Stimulated activated CD8-positive, alpha-beta memory T cell treated with anti-CD3 and anti-CD28 coated beads, Interleukin-12 subunit alpha, Interleukin-12 subunit beta, amount 100 ng/mL, for 4 hours (primary cell): ENCODE measurements at places on chromosomes 2 and 18.

DNA sequence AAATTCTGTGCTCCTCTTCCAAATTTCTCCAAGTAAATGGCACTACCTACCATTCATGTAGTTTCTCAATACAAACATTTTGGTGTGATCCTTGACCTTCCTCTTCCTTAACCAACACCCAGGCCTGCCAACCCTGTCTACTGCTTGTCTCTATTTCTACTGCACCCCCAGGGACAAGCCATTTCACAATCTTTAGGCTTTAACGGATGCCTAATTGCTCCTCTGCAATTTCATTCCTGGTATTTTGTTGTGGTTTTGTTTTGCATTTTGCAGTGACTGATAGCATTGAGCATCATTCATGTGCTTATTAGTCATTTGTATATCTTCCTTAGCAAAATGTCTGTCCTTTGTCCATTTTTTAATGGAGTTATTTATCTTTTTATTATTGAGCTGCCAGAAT lies 10.0 kb downstream of the FAP start:
- no peak for DNase-seq

DNA sequence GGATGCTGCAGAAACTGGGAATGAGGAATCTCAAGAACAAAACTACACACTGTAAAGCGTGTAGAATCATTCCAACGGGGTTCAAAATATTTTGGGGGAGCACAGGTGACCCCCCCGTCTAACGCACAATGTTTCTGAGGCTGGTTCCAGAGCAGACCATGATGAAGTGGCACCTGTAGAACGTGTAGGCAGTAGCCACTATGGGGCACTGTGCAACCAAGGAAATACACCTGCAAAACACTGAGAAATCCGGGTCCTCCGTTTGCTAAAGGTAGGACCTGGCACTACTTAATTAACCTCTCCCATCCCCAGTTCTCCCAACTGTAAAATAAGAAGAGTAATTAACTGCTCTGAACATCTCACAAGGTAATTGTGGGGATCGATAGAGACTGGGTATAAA lies 22.6 kb downstream of the ST6GAL2 start:
- DNase-seq, result no peak

GRCh38 chr2:28400921-28401320 lies 8.3 kb downstream of the FOSL2 start:
- no peak for DNase-seq

DNA sequence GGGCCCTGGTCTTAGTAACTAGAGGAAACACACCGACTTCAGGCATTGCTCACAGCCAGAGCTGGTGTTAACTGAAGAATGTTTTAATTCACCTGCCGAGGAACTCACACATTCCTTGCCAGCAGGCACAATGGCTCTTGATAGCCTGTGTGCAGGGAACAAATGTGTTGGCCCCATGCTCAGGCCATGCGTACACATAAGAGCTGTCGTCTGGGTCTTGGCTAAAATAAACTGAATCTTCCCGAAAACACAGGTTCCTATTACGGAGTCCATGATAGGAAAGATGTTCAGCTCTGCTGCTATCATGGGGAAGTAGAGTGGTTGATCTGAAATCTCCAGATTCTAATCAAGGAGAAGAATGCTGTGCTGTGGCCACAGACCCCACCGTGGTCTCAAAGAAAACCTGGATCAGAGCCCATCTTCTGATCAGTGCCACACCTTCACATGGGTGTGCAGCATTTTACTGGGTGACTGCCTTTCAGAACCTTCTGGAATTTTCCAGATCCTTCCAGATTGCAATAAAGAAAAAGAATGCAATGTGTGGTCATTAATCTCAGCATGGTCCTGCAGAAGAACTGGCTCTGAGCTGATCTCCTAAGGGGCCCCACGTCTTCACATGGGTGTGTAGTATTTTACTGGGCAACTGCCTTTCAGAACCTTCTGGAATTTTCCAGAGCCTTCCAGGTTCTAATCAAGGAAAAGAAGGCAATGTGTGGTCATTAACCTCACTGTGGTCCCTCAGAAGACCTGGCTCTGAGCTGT lies 17.2 kb downstream of the MBP start:
- no peak for DNase-seq

DNA sequence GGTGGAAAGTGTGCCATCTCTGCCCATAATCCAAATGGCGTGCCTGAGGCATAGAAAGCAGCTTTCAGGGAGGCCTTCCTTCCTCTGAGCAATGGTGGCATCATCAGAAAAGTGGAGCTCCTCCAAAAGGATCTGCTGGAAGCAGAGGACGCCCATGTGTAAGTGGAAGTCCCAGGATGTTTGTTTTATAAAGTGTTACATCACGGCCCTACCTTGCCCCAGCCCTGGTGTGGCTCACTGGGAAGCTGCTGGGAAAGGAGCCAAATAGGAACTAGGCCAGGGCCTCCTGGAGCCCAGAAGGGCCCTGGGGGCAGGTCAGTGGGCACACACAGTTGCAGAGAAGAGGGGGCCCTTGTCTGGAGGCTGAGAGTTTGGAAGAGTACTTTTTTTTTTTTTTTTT lies 4.2 kb upstream of the ODC1 start:
- DNase-seq, result no peak

GRCh38 chr2:111919365-111919764 lies 21.0 kb downstream of the MERTK start:
- no peak for DNase-seq

- DNase-seq, result no peak
Observed at GRCh38 chr2:201262718-201263117, 2.4 kb downstream of the CASP8 start.
